ENCODE measurements at places on chromosomes 3 and 15.

- no peak for DNase-seq
These were observed 19.4 kb downstream of the IFT57 start for GRCh38 chr3:108202834-108203233.

DNA sequence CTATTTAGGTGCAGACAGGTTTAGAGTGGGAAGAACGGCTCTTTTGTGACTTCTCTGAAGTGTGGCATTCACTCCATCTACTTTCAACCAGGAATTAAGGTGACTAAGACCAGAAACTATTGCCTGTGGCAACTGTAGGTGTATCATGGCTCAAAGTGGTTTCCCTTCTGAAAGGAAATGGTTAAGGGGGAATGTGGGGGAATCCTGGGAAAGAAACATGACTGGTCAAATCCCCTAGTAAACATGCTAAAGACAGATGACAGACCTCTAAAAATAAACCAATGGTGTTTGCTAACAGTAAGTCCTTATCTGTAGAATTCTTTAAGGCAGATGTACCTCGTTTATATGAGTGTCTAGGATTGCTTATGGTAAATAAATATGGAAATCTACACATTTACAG is 56.9 kb downstream of the MEGF11 start:
- DNase-seq = no peak

DNA sequence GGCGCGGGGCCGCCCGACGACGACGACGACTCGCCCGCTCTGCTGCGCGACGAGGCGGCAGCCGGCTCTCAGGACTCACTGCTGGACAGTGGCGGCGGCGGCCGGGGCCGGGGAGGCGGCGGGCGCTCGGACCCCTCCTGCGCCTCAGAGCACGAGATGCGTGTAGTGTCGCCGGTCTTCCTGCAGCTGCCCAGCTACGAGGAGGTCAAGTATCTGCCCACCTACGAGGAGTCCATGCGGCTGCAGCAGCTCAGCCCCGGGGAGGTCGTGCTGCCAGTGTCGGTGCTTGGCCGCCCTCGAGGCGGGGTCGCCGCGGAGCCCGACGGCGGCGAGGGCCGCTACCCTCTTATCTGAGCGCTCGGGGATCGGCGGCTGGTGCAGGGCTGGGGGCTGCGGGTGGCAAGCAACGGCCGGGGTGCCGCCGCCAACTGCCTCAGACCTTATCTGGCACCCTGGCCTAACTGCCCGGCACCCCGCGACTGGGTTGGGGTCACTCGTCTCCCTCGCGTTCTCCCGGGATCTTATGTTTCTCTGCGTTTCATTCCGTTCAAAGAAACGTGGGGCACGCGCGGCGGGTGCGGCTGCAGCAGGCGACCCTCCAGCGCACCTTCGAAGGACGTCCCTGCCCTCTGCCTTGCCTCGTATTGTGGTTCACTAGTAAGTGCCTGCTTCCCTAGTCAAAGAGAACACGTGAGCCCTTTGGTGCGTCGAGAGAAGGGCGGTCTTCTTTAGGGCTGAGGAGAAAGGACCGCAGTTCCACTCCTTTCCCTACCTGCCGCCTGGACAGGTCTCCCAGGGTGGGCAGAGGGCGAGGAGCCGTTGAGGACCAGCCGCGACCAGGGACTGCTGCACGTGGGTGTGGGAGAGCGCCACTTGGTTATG is 1.0 kb downstream of the C3orf80 start:
- DNase-seq = no peak

DNA sequence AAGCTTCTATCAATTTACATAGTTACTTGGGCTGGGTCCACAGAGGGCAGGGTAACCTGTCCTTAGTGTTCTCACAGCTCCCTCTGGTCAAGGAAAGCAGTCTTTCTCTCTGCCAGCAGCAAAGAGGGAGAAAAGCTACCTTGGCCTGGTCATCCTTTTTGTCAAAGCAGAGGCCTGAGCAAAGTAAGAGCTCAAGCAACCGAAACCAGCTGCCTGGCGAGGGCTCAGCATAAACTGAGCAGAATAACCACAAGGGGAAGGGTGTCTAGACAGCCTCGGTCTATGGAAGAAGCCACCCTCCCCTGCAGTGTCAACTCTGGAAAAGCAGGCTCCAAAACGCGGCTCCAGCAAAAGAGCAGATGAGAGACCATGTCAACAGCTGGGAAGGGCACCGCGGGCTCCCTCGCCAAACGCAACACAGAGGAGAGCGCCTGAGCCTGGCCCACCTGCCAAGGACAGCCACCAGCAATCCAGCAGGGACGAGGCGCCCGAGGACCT is 17.4 kb downstream of the LRIG1 start:
- no peak for DNase-seq

- no peak for DNase-seq
These were observed 184.0 kb downstream of the MAGI1 start for GRCh38 chr3:65854606-65855304.

DNA sequence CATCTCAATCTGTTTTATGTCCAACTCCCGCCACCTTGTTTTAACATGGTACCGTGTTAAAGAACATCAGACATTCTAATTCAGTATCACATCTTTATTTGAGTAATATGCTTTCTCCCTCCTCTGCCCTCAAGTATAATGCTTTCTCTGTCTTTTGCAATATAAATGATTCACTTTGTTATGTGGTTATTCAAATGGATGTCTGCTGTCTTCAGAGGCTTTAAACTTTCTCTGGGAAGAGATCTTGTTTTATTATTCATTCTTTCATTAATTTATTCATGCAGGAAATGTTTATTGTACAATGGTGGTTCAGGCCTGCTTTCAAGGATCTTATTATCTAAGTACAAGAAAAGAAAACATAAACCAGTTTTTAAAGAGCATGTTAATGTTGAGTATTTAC is 57.1 kb downstream of the RAP2B start:
- DNase-seq = no peak

DNA sequence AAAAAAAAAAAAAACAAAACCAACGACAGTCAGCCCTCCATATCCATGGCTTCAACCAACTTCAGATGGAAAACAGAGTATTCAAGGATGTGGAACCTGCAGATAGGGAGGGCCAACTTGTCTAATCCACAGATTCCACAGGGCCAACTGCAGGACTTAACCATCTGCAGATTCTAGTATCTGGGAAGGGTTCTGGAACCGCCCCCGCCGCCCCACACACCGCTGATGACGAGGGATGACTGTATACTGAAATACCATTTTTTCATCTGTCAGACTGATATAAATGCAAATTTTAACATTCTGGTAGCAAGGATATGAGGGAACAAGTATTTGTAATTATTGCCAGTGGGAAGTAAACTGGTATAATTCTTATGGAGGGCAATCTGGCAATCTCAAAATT is 29.5 kb downstream of the ADPGK start:
- no peak for DNase-seq

- no peak for DNase-seq
These were observed at the start of gene SOX2 for GRCh38 chr3:181711325-181712135. TSS of gene SOX2 (plus strand) at chr3:181711925. CDS start at chr3:181712361, 436 bp downstream.

DNA sequence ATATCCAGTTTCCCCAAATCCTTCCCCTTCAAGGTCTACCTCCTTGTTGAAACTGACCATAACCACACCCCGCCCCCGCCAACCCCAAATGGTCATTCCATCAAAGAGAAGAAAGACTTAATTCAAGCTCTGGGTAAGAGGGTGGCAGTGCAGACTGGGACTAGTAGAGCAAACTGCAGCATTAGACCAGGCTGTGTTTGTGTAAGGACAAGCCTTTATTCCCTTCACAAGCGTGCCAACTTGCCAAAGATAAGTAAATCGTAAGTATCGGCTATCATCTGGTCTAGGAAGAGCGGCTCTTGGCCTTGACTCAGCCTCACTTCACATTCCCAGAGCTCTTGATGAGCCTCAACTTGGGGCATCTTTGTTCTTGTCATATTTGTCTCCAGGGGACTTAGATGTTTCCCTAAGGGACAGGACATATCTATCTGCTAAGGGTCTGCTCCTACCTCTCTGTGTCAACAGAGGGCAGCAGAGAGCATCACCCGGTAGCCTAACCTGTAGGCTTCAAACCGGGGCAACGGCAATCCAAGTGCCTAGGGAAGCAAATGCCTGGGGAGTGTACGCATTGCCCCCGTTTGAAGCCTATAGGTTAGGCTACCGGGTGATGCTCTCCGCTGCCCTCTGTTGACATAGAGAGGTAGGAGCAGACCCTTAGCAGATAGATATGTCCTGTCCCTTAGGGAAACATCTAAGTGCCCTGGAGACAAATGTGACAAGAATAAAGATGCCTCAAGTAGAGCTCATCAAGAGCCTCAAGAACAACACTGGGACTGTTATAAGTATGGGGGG is 8.9 kb upstream of the MAP3K13 start:
- DNase-seq = peak; percentile 29

DNA sequence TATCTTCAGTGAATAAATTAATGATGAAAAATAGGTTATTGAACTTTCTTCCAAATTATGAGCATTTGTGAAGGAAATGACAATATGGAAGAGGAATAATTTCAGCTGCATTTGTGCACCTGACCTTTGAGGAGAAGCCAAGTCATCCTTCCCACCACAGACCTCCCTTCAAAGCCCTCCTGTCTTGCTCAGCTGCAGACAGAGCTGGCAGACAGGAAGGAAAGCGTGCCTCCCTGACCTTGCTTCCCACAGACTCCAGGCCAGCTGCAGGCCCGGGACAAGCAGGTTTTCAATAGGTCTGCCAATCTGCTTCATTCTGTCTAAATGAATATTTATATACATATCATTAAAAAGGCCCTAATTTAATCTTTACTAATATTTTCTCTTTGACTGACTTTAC is 152.9 kb upstream of the RBMS3 start:
- no peak for DNase-seq

GRCh38 chr3:115761927-115762305 is 138.6 kb downstream of the GAP43 start:
- DNase-seq = no peak

DNA sequence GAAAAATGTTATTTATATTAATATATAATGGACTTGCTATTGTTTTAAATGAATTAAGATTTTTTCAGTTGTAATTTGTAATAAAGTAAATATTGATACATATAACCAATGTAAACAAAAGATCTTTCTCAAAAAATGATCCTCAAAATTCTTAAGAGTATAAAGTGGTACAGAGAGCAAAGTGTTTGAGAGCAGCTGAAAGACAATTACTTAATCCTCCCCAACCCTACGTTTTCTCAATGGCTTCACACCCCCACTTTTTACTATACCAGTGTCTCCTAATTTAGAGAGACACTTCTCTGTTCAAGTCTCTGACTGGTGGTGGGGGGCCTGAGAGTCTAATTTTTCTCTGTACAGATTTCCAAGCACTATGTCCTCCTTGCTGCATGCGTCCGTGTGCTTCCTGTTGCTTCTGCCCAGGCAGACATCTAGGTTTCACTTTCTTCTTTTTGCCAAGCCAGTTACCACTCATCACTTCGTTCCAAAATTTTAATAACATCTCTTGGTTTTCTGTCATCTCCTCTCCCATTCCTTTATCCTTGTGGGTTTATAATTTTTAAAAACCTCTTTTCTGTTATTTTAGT is 276.3 kb upstream of the DNAJC19 start:
- DNase-seq = no peak

DNA sequence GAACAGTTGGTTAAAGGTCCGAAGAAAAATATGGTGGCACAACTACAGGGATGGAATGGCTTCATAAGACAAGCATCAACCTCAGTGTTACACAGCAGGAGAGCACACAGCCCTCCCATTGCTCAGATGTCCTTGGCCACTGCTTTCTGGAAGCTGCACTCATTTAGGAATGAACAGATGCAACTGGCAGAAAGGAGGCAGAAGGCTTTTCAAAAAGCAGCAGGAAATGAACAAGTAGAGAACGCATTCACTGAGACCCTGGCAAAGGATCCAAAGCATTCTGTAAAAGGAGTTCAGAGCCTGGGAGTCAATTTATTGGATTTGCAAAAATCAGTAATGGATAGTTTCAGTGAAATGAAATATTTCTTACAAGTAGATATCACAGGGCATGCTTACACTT is 101.1 kb downstream of the PDZRN3 start:
- DNase-seq = no peak

DNA sequence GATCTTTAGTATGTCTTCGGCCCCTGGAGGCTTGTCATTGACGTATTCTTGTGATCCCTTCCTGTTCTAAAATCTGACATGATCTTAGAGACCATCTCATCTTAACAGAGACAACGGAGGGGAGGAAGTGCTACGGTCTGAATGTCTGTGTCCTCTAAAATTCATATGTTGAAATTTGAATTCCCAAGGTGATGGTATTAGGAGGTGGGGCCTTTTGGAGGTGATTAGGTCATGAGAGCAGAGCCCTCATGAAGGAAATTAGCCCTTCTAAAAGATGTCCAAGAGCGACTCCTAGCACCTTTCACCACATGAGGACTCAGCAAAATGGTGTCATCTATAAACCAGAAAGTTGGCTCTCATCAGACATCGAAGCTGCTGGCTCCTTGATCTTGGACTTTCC is 233.2 kb upstream of the CMC1 start:
- no peak for DNase-seq

DNA sequence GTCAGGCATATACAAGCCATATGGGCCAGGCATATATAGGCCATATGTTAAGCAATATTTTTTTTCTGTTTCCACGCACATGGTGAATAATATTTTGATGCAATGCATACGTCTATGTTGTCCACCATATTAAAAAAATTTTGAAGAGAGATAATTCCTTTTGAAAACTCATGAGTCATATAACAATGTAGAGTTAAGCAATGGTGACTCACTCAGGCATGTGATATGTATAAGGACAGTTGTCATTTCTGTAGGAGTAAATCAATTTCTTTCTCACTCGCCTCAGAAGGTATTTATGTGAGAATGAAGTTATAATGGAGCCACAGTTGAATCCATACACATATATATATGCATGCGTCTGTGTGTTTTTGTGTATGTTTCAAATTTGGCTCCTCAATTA is 272.6 kb downstream of the EPHA3 start:
- DNase-seq = no peak
